ENCODE measurements at places on chromosomes 4 and X. TPM values are rescaled to one million over a fixed set of nuclear protein-coding genes. Genes with fewer than 3 reads are reported as not detected.

DNA sequence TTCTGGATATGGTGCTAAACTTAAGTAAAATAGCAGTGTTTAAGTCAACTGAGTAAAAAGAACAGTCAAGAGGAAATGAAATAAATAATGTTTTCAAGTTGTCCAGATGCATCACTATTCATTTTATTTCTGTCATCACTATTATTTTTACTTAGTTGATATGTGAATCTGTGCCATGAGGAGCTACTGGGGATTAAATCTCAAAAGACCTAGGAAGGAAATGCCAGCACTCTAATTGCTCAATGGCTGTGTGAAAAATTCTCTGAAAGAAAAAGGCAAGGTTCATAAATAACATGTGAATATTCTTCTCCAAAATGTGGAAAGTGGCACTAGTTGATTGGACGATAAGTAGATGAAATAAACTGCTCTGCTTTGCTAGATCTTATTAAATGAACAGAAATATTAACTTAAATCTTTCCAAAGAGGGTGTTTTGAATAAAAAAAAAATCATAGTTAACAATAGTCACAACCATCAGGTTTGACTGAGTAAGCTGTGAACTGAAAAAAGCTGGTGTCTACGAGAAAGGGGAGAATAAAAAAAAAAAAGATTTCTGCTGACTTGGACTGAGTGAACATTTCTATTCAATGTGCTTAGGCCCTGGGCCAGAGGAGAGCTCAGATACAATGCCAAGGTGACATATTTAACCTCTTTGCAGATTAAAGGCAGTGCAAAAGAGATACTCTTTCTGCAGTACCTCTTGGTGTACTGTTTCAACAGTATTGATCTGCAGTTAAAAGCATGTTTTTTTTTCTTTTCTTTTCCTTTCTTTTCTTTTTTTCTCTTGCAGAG lies 1.6 kb downstream of the SPARCL1 start:
- peak; percentile 55 for DNase-seq

KLF8 gene
- 0.58 TPM for total RNA-seq

XAGE2 gene
- total RNA-seq: not detected

POF1B gene
- total RNA-seq: 0.28 TPM

- no peak for DNase-seq
Observed at GRCh38 chr4:153651116-153651515, 33.0 kb upstream of the TLR2 start.

- DNase-seq: no peak
Observed at GRCh38 chrX:31397119-31397518, 325.3 kb upstream of the FTHL17 start.

DNA sequence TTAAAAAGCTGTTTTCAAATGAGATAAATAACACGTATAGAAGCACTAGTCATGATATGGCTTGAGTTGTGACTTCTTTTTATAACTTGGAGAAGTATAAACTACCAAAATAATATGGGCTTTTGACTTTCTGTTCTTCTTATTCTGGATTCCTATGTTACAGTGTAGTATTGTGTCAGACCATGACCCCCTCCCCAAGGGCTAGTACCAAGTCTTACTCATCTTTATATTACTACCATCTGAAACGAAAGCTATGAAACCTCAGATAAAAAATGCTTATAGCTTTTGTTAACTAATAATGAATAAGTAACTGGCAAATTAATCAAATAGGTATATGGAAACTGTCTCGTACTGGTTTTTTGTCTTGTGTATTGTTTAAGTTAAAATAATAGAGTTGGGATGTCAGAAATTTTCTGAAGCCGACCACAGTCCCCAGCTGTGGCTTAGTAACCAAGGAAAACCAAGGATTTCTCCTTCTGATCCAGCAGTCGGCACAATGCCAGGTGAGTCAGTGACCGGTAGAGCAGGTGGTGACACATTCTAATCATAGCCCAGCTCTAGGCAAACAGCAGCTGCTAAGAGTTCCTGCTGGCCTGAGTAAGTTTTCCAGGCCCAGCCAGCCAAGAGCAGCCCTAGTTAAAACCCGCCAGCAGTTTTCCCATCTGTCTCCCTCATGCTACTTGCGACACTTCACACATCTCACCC lies 163.3 kb upstream of the PRDX4 start:
- DNase-seq: no peak

MAGEA1 gene
- not detected for total RNA-seq

F8A3 gene
- total RNA-seq: 16.4 TPM

DNA sequence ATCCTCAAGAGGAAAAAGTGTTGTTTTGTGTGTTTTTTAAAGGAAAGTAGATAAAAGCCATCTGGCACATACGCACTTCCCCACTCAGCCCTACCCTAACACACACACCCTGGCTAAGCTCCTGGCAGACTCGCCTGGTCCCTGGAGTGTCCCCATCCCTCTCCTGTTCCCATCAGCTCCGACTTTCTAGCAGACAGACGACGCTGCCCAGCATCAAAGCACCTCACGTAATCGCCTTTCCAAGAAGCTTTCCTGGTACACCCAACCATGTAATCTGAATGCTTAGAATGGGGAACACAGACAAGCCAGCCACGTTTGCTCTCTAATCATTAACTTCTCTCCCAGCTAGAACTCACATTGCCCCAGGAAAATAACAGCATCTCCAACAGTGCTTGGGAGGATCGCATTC lies 116.2 kb downstream of the AFAP1 start:
- DNase-seq: no peak

DNA sequence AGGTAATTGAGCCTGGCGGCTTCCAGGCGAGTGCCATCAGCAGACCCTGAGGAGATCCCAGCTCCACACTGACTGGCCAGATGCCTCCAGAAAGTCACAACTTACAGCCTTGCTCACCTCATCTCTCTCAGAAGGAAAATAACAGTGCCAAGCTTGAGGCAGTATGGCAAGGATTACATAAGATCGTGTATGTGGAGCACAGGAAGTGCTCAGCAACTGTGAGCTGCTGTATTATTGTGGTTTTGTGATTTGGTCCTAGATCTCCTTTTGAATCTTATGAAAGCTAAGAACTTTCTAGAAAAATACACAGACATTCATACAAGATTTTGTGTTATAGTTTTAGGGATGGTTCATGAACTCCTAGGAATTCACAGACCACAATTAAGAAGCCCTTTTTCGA lies 14.0 kb downstream of the RASL11B start:
- DNase-seq: no peak

- DNase-seq: no peak
Observed at GRCh38 chr4:69617083-69617694, 22.3 kb downstream of the UGT2A2 start.

GRCh38 chrX:126338916-126339315 lies 172.8 kb upstream of the DCAF12L2 start:
- no peak for DNase-seq

DNA sequence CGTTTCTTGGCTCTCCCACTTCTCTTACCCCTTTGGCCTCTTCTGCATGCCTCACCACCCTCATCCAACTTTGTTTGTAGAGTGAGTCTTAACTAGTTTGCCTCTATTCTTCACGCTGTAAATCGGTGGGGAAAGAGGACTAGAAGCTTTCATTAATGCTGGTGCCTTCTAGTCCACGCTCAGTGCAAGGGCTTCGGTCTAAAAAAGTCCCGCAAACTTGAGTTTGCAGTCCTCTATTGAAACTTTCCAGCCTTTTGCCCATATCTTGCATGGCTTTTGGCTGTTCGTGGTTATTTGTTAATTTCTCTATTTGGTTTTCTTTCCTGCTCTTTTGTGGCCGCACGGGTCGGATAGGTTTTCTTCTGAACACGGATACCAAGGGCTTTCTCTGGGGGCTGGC lies 868 bp downstream of the DACH2 start:
- DNase-seq: no peak

DNA sequence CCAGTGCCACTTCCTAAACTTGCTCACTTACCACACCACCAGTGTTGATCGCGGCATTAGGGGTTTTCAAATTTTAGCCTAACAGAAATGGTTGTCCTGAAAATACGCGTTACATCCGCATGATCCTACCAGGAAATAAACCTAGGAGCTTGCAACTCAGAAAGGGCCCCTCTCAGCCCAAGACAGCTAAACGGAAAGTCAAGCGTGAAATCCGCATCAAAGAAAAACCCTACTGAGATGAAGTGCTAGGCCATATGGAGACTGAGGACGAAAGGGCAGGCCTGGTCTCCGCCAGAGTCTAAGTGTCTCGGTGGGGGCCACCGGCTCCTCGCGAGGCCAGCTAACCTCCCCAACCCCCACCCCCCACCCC lies 626 bp downstream of the YTHDC1 start:
- DNase-seq: no peak

DNA sequence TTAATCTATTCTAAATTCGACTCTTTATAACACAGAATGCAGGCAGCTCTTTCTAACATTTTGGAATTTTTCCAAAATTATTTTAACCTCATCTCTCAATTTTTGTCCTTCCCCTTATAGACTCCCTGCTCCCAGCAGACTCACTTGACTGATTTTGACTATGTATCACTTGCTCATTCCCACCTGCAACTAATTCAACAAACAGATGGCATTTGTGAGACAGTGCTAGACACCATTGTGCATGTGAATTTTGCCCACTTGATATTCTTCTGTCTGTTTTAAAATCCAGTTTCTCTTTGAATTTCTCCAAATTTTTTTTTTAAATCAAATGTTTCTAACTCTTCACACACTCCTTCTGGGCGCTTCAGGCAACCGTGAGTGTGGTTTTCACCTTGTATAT lies 1534.0 kb downstream of the PCDH7 start:
- no peak for DNase-seq

BCORL1 gene
- total RNA-seq: 8.1 TPM

CTAG1A gene
- not detected for total RNA-seq

SPARCL1 gene
- total RNA-seq: 5.1 TPM

Measured in left lobe of liver (tissue), 2 donors.